Left ventricle myocardium inferior (tissue), 1 donor: ENCODE measurements at places on chromosomes 4 and X. TPM values are rescaled to one million over a fixed set of nuclear protein-coding genes. Genes with fewer than 3 reads are reported as not detected.

DNA sequence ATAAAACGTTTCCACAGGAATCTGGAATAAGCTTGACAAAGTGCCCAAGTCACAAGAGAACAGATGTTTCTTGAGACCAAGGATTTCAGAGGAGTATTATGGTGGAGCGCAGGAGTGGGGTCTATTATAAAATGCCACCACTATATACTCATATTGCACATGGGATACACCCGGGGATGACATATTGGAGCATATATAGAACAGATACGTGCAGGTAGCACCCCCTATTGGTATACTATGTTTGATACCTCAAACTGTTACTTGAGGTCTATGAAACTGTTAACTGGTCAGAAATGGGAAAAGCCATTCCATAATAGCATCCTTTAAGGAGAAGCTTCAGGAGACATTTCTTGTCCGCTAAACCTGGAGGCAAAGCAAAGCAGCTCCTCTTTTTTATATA is 86.0 kb downstream of the PCYT1B start:
- H3K4me1 ChIP-seq, result no peaks in the 10 kb centered on the region
- no peak overlapping the region for H3K27ac ChIP-seq
- H3K27me3 ChIP-seq, result no peaks in the 10 kb centered on the region
- H3K36me3 ChIP-seq, result no peaks in the 10 kb centered on the region
- no peak for DNase-seq
- no peak overlapping the region for H3K4me3 ChIP-seq

The GPR34 gene
- 6.2 TPM for total RNA-seq

The PHOX2B gene
- not detected for total RNA-seq

DNA sequence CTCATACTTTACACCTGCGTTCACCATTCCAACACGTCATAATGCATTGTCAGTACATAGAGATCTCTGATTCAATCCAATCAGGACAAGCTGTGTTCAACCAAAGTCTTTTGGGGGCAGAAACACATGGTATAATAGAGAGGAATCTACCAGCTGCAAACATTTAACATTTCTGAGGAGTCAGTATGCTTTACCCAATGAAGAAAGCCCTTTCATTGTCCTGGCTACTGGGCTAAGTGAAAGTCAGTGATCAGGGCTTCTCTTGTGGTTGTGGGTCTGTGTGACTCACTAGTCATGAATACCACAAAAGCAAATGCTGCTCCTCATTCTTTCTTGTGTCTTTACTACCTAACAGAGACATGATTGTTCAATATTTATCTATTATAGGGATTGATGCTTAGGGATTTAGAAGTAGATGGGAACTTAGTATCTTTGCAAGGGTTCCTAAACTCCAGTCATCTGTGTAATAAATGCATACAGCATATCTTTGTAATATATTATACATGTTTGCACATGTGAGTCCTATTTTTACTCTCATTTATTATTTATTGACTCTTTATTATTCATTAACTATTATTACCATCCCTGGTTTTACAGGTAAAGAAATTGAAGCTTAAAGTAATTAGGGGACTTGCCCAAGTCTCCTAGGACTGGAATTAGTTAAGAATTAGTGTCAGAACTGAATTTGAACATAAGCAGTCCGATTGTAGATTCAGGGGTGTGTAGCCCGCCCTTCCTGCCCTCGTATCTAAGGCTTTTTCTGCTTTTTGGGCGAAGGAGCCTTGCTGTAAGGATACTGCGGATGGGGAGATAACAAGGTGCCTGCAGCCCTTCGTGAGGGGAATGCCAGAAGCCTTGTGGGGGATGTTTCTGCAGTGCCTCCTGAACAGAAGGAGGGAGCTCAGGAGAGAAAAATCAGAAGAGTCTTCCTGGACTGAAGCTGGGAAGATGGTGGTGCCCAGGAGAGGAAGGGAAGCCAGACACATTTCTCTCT is 353.1 kb upstream of the BOD1L1 start:
- H3K36me3 ChIP-seq, result no peaks in the 10 kb centered on the region
- no peak for DNase-seq
- H3K4me3 ChIP-seq, result no peak overlapping the region

DNA sequence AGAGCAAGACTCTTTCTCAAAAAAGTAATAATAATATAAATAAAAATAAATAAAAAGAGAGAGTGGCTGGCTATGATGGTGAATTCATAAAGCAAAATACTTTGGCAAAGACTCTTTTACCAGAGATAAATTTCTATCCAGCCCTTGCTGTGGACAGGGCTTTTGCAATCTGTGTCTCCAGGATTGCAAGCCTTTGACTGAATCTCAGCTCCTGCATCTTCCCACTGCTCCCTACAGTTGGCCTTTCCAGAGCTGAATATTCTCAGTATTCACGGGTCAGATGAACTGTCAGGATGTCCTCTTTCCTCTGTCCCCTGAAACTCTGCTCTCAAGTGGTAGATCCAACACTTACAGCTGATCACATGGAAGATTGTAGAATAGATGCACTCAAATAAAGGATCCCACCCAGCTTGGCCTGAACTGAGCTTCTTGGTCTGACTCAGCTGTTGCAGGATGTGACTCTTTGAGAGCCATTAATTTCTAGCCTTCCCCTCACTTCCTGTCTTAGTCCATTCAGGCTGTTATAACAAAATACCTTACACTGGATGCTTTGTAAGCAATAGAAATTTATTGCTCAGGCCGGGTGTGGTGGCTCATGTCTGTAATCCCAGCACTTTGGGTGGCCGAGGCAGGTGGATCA is 123.4 kb upstream of the GUCY1A1 start:
- no peaks in the 10 kb centered on the region for H3K36me3 ChIP-seq
- H3K4me3 ChIP-seq, result no peak overlapping the region
- DNase-seq, result no peak
- peak overlapping the region; percentile 31 for H3K27ac ChIP-seq
- H3K4me1 ChIP-seq, result peaks cover 25% of the 10 kb centered on the region

GRCh38 chr4:112287258-112287989 is 1.7 kb upstream of the TIFA start:
- no peak overlapping the region for H3K4me3 ChIP-seq
- no peak for DNase-seq
- peaks cover 36% of the 10 kb centered on the region for H3K4me1 ChIP-seq
